ENCODE measurements at places on chromosomes 3 and 15. TPM values are rescaled to one million over a fixed set of nuclear protein-coding genes. Genes with fewer than 3 reads are reported as not detected.

- DNase-seq, result no peak
These were observed 8.9 kb upstream of the ADPGK start for GRCh38 chr15:72792431-72792830.

DNA sequence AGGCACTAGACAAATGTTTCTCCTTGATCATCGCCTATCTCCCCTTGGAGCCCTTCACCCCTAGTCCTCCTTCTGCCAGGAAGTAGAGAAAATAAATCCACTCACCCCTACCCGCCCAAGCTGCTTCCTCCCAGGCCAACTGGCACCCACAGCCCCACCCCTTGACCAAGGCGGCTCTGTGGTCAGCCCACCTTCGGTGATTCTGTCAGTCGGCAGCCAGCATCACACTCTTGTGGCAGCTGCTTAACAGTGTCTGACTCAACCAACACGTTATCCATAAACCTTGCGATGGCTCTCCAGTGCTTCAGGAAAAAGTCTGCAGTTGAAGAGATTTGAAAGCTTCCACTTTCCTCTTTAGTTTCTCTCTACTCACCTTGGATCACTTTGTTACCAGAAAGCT, 7.6 kb downstream of the SHF start:
- DNase-seq, result no peak

GRCh38 chr3:144294659-144295538, 323.3 kb downstream of the DIPK2A start:
- no peak for DNase-seq

- DNase-seq, result no peak
These were observed 301.1 kb downstream of the SHQ1 start for GRCh38 chr3:72547183-72547582.

DNA sequence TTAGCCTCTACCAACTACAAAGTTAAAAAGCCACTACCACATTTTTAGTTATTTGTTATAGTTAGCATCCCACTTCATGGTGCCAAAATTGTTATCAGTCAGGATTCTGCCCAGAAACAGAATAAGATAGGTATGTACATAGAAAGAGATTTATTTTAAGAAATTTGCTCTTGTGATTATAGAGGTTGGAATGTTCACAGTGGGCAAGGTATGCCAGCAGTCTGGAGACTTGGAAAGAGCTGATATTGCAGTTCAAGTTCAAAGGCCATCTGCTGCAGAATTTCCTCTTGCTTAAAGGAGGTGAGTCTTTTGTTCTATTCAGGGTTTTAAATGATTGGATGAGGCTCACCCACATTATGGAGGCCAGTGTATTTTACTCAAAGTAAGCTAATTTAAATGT, 143.8 kb upstream of the POU1F1 start:
- no peak for DNase-seq

DNA sequence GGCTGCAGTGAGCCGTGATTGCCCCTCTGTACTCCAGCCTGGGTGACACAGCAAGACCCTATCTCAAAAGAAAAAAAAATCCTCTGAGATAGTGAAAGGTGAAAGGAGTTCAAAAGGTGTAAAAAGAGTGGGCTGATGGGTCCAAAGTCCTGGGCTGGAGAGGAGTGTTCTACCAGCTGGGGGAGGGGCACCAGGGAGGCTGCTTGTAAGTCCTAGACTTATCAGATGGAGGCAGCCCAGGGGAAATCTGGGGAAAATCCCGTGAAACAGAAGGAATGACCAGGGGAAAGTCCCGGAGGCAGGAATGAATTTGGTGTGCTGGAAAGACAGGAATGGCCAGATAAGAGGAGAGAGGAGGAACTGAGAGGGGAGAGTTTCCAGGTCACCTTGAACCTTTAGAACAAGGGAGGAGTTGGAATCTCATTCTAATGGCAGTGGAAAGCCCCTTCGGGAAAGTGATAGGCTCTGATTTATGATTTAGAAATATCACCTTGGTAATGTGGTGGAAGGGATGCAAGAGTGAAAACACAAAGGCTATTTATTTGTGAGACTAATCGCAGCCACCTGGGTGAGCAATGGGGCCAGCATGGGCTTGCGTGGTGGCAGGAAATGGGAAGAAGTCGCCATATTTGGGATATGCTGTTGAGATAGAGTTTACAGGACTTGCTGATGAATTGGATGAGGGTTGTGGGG, 23.4 kb upstream of the PPP4R2 start:
- peak; percentile 19 for DNase-seq

GRCh38 chr15:66096688-66097058, 156.9 kb downstream of the MEGF11 start:
- no peak for DNase-seq

DNA sequence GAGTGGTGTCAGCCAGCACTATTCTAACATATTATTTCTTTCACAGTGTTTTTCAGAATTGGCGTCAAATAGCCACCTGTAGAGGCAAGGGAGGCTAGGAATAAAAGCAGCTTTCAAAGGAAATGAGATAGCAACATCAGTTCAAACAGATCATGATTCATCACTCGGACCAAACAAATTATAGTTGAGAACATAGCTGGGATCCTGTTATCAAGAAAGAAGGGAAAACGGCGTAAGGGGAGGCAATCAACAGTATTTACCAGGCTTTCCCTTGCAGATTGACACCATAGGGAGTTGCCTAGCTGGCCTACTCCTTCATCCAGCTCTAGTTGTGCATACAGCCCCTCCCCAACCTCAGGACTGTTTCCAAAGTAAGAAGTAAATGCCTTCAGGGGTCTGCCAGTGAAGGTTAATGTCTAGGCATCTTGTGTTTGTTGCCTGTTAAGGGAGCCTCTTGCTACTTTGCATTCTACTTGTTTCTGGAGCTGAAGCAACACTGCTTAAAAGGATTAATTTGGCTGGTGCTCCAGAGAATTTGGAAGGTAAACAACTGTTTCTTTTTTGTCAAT, 286.5 kb downstream of the NSUN3 start:
- no peak for DNase-seq

GRCh38 chr3:48058091-48058490, 41.9 kb upstream of the MAP4 start:
- no peak for DNase-seq

DNA sequence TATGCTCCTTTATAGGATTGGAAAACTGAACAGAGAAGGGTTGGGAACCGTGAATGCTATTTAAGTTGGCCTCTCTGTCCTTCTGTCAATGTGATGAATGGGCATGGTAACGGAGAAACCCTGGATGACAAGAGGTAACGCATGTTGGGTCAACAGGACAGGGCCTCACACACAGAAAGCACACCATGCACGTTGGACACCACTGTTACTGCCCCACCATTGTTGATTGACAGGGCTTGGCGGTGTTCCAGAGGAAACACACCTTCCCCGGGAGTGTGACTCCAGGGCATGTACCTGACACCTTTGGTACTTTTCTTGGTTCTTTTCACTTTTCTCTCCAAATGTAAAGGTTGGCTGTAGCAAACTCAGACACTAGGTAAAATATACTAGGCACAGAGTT, 548.5 kb downstream of the OCA2 start:
- no peak for DNase-seq

DNA sequence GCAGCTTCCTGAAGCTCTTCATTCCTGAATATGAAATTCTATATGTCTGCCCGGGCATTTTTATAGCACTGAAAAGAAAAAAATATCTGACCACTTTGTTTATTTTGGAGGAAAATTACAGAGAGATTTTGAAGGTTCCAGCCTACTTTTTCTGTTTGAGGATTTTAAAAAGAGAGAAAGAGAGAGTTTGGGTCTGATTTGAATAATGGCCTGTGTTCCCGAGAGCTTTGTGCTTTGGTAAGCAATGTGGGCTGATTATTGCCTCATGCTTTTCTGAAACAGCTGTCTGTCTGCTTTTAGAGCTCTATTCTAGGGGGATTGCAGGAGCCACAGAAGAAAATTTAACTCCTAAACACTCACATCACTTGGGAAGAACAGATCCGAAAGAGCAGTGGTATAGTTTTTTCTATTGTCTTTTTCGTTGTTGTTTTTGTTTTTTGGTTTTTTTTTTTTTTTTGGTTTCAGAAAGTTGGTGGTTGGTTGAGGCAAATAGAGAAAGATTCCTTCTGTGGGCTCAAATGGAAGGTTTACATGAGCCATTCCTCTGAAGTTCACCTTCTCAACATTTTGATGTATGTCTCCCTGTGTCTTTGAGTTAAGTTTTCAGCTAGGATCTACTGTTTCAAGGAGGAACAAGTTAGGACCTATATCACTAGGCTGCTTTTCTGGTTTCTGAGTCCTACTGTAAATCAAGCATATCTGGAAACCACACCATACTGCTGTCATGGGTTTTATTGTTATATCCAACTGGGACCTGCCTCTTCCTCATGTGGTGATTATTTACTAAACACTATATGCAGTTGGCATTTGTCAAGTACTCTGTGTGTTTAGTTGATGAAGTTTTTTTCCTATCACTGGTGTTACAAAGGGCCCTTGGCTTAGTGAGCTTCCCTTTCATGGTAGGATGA, 178.9 kb downstream of the KCNMB2 start:
- DNase-seq, result no peak

DNA sequence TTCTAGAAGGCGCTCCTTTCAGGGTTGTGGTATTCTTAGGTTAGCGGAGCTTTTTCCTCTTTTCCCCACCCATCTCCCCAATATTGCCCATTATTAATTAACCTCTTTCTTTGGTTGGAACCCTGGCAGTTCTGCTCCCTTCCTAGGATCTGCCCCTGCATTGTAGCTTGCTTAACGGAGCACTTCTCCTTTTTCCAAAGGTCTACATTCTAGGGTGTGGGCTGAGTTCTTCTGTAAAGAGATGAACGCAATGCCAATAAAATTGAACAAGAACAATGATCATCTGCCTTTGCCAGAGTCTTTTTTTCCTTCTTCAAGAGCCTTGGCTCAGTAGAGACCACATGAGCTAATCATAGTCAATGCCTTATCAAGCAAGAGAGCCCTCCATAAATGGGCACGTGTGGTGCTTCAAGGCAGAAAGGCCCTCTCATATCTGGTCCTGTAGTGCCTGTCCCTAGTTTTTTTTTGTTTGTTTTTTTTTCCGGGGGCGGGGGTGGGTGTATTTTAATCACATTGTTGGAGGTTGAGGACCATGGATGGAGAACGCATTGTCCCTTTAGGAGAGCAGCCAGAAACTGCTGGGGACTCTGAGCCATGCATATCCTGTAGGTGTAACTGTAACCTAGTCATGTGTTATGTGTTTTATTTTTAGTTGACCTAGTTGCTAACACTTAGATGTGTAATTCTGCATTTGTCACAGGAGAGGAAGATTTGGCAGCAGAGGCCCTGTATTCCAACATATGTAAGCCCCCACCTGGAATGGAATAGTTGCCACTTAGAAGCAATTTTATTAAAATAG, 64.7 kb upstream of the ACAD9 start:
- no peak for DNase-seq

Gene CAMKV
- not detected for total RNA-seq

Gene SAMMSON
- not detected for total RNA-seq

Gene HYKK
- 5.6 TPM for total RNA-seq

Gene FAM81A
- not detected for total RNA-seq

Gene ASB14
- total RNA-seq, result not detected

Gene DUOXA2
- not detected for total RNA-seq

Data from IMR-90 (cell line).